Femur (tissue), 1 donor: ENCODE measurements at places on chromosomes 1 and 21.

DNA sequence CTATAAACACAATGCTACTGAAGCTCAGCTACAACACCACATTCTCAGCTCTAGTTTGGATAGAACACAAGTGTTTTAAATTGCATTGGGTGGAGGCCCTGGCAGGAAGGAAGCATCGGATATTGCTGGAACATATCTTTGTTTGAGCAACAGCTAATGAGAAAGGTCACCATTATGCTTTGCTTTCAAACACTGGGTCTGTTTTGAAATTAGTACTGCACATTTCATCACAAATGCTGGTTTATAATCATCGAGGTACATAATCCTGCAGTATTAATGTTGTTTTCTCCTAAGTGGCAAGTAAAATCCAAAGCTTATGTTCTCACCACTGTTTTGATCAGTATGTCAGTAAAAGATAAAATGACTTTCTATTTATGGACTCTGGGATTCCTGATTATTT lies 61.5 kb upstream of the ARHGAP29 start:
- DNase-seq: no peak

- no peak for DNase-seq
Observed at GRCh38 chr1:22646384-22646783, 3.0 kb downstream of the C1QC start.

DNA sequence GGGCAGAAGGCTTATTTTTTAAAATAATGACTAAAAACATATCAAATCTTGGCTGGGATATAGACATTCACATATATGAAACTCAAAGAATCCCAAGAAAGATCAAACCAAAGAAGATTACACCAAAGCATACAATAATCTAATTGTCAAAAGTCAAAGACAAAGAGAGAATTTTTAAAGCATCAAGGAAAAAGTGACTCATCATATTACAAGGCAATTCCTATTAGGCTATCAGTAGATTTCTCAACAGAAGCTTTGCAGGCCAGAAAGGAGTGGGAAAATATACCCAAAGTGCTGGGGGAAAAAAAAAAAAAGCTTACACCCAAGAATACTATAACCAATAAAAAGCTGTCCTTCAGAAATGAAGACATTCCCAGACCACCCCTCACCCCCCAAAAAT lies 375.6 kb downstream of the BRINP2 start:
- DNase-seq: no peak

GRCh38 chr1:11474826-11475225 lies 4.1 kb upstream of the DISP3 start:
- DNase-seq: no peak

- no peak for DNase-seq
Observed at GRCh38 chr1:51578383-51579109, 38.3 kb upstream of the OSBPL9 start.

- DNase-seq: peak; percentile 60
Observed at GRCh38 chr1:28208818-28209441, 23.9 kb downstream of the DNAJC8 start.

GRCh38 chr21:38741950-38742256 lies 63.8 kb upstream of the ETS2 start:
- no peak for DNase-seq

DNA sequence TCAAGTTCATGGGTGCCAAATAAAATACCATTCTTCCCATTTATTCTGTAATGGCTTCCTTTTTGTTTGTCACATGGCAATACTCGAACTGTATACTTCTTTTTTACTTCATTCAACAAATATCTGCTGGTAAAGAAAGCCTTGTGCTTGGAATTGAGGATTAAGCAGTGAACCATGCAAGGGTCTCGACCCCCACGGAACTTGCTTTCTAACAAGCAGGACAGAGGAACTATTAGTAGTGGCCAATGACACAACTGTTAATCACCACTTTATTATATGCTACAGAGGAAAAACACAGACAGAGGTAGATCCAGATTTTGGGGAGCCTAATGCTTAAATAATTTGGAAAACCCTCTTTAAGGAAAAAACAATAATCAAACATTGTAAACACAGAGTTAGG lies 542.2 kb downstream of the DPYD start:
- DNase-seq: no peak

DNA sequence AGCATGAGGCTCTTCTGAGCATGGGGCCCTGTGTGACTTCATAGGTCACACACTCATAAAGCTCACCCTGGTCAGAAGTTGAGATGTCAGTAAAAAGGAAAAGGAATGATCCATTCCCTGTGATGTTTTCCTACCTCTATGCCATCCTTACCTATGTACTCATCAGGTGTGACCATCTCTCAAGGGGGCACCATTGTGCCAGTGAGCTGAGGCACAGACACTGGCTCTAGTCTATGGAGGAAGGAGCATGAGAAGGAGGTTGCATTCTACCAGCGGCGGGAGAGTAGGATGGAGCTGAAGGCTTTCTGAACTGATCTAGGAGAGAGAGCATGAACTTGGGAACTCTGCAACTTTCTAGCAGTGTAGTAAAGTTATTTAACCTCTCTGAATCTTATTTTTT lies 65.8 kb upstream of the RGL1 start:
- no peak for DNase-seq

- no peak for DNase-seq
Observed at GRCh38 chr1:98331243-98331642, 330.3 kb upstream of the SNX7 start.

- DNase-seq: no peak
Observed at GRCh38 chr1:161987872-161988271, 35.8 kb downstream of the OLFML2B start.
